ENCODE measurements at places on chromosomes 5 and 9. TPM values are rescaled to one million over a fixed set of nuclear protein-coding genes. Genes with fewer than 3 reads are reported as not detected.

Gene TBCA
- total RNA-seq = 196 TPM

Gene S100Z
- total RNA-seq = 0.36 TPM

Gene GABRA1
- not detected for total RNA-seq

Gene RORB
- 0.11 TPM for total RNA-seq

Gene ADAMTSL2
- 0.11 TPM for total RNA-seq

Gene NEUROG1
- not detected for total RNA-seq

Gene ACTBL2
- not detected for total RNA-seq

Gene SMIM3
- total RNA-seq = 8.8 TPM

GRCh38 chr5:139565411-139566305, 4.5 kb downstream of the UBE2D2 start:
- H3K27me3 ChIP-seq = no peaks in the 10 kb centered on the region
- peak overlapping the region; percentile 87 for H3K4me3 ChIP-seq
- peaks cover 58% of the 10 kb centered on the region for H3K36me3 ChIP-seq
- peak; percentile 71 for DNase-seq
- H3K27ac ChIP-seq = peak overlapping the region; percentile 87
- H3K4me1 ChIP-seq = peaks cover 48% of the 10 kb centered on the region

DNA sequence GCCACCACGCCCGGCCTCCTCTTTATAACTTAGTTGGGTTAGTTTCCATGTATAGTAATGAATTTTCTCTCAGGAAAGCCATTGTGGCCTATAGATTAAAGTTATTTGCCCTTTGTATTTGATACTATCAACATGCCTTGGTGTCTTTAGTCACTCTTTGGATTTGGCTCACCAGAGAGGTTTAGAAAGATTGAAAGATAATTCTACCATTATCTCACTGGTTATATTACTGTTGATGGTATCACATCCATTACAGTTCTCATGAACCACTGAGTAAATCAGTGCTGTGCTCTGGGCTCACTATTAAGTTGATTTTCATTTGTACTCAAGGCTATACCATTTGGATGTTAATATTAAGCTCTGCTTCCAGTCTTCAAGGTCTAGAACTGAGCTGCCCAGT, 87.0 kb downstream of the ZSWIM6 start:
- peaks cover 4% of the 10 kb centered on the region for H3K36me3 ChIP-seq
- H3K4me1 ChIP-seq = peaks cover 26% of the 10 kb centered on the region
- no peak overlapping the region for H3K4me3 ChIP-seq
- no peaks in the 10 kb centered on the region for H3K27me3 ChIP-seq
- no peak for DNase-seq

- H3K27ac ChIP-seq = no peak overlapping the region
- H3K36me3 ChIP-seq = no peaks in the 10 kb centered on the region
- peak; percentile 55 for DNase-seq
- H3K27me3 ChIP-seq = peaks cover 58% of the 10 kb centered on the region
Measured at GRCh38 chr5:1666812-1667588, 132.6 kb downstream of the MRPL36 start.

DNA sequence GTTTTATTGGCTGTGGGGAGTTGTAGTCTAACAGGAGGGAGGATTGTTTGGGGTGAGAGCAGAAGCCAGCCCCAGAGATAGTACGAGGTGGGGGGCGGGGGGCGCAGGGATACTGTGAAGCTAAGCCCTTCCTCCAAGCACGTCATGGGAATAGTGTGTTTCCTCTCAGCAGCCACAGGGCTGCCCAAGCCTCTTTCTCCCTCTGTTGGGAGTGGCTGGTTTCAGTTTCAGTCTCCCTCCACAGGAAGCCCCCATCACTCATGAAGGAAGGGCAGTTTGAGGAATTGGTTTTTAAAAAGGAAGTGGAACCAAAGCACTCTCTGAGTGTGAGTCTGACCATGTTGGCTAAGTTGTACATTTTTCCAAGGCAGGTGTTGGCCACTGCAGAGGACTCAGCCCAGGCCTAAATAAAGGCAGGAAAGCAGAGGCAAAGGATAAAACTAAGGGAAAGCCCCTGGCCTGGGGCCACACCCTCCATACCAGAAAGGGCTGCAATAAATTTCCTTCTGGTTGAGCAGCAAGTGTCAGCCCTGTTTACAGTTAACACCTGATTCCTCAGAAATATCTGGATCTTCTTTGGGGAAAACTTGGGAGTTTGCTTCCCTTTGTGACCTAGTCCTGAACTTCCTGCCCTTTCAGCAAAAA, 3.2 kb downstream of the RAB24 start:
- DNase-seq = peak; percentile 68
- H3K4me3 ChIP-seq = no peak overlapping the region
- H3K4me1 ChIP-seq = peaks cover 63% of the 10 kb centered on the region
- H3K27me3 ChIP-seq = no peaks in the 10 kb centered on the region
- H3K27ac ChIP-seq = peak overlapping the region; percentile 64
- H3K36me3 ChIP-seq = peaks cover 44% of the 10 kb centered on the region

GRCh38 chr5:115686051-115686737, 60.4 kb upstream of the TMED7 start:
- H3K36me3 ChIP-seq = no peaks in the 10 kb centered on the region
- no peak for DNase-seq
- H3K27ac ChIP-seq = no peak overlapping the region
- peaks cover 20% of the 10 kb centered on the region for H3K27me3 ChIP-seq
- H3K4me1 ChIP-seq = no peaks in the 10 kb centered on the region

- peaks cover 22% of the 10 kb centered on the region for H3K4me1 ChIP-seq
- H3K27me3 ChIP-seq = no peaks in the 10 kb centered on the region
- no peak overlapping the region for H3K27ac ChIP-seq
- no peak for DNase-seq
- H3K36me3 ChIP-seq = peaks cover 4% of the 10 kb centered on the region
Measured at GRCh38 chr5:14405267-14405666, 176.3 kb upstream of the OTULINL start.

GRCh38 chr9:133103183-133103986, 17.7 kb downstream of the RALGDS start:
- H3K27me3 ChIP-seq = no peaks in the 10 kb centered on the region
- no peaks in the 10 kb centered on the region for H3K4me1 ChIP-seq
- H3K4me3 ChIP-seq = no peak overlapping the region
- peaks cover 55% of the 10 kb centered on the region for H3K36me3 ChIP-seq

- no peaks in the 10 kb centered on the region for H3K27me3 ChIP-seq
- DNase-seq = no peak
- no peak overlapping the region for H3K4me3 ChIP-seq
Measured at GRCh38 chr5:114255260-114255659, 106.6 kb upstream of the KCNN2 start.

DNA sequence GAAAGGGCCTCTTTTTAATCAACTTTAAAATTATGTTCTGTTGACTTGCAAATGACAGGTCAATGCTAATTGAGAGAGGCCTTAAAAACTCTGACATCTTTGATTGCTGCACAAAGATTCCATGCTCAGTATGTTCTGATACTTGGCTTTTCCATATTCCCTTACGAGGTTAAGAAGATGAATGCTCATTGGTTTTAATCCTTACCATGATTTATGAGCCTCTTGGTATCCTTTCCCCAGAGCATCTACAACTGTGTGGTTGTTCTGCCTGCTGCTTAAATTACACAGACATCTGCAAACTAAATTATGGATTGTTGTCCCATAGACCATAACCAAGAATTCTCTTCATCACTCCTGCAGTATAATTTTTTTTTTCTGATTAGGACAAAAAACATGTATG, 352.6 kb downstream of the CDH12 start:
- no peaks in the 10 kb centered on the region for H3K4me1 ChIP-seq
- no peak overlapping the region for H3K4me3 ChIP-seq
- no peak overlapping the region for H3K27ac ChIP-seq
- H3K36me3 ChIP-seq = no peaks in the 10 kb centered on the region
- no peaks in the 10 kb centered on the region for H3K27me3 ChIP-seq

- H3K27ac ChIP-seq = no peak overlapping the region
- H3K4me1 ChIP-seq = no peaks in the 10 kb centered on the region
- no peaks in the 10 kb centered on the region for H3K36me3 ChIP-seq
- no peaks in the 10 kb centered on the region for H3K27me3 ChIP-seq
- no peak for DNase-seq
- no peak overlapping the region for H3K4me3 ChIP-seq
Measured at GRCh38 chr5:180341595-180341994, 11.5 kb downstream of the GFPT2 start.

DNA sequence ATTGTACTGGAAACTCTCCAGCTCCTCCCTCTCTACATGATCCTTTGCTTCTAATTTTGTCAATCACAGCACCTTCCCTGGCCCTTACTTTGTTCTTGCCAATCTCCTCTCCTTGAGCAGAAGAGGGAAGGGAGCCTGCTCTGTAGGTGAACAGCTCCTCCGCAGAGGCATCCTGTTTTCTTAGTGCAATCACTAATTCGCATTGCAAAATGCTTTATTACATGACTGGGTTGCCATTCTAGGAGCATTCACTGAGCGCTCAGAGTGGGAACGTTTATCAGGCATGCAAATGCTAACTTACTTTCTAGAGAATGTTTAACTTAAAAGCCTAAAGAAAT, 416 bp upstream of the SNX18 start:
- no peak overlapping the region for H3K27ac ChIP-seq
- peaks cover 36% of the 10 kb centered on the region for H3K4me1 ChIP-seq
- H3K4me3 ChIP-seq = peak overlapping the region; percentile 57

GRCh38 chr5:179170606-179171005, 110.4 kb downstream of the ZNF354C start:
- no peaks in the 10 kb centered on the region for H3K36me3 ChIP-seq
- peaks cover 3% of the 10 kb centered on the region for H3K4me1 ChIP-seq
- H3K27ac ChIP-seq = no peak overlapping the region
- DNase-seq = no peak
- no peak overlapping the region for H3K4me3 ChIP-seq

DNA sequence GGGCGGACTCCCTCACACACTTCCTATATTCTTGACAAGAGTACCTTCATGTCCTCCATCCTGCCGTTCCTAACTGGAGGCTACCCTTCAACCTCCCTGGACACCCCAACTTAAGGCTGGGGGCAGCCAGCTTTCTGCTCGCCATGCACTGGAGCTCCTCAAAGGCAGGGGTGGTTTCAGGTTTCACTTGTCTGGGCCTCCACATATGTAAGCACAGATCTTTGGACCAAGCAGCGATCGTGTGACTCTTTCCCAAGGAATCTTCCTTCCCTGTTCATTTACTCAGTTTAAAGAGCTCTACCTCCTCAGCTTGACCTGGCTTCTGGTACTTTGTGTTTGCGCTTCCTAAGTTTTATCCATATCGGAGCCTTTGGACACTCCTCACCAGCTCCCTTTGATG, 34.2 kb upstream of the TRPC7 start:
- no peaks in the 10 kb centered on the region for H3K36me3 ChIP-seq
- H3K4me3 ChIP-seq = no peak overlapping the region
- H3K27me3 ChIP-seq = no peaks in the 10 kb centered on the region
- no peaks in the 10 kb centered on the region for H3K4me1 ChIP-seq

GRCh38 chr5:68139611-68140441, 75.7 kb upstream of the PIK3R1 start:
- H3K36me3 ChIP-seq = no peaks in the 10 kb centered on the region
- DNase-seq = no peak
- peaks cover 10% of the 10 kb centered on the region for H3K4me1 ChIP-seq
- no peak overlapping the region for H3K4me3 ChIP-seq
- H3K27ac ChIP-seq = no peak overlapping the region

GRCh38 chr9:109311286-109311685, 9.6 kb downstream of the EPB41L4B start:
- no peaks in the 10 kb centered on the region for H3K36me3 ChIP-seq
- H3K27ac ChIP-seq = no peak overlapping the region
- H3K27me3 ChIP-seq = peaks cover 44% of the 10 kb centered on the region
- H3K4me3 ChIP-seq = no peak overlapping the region

DNA sequence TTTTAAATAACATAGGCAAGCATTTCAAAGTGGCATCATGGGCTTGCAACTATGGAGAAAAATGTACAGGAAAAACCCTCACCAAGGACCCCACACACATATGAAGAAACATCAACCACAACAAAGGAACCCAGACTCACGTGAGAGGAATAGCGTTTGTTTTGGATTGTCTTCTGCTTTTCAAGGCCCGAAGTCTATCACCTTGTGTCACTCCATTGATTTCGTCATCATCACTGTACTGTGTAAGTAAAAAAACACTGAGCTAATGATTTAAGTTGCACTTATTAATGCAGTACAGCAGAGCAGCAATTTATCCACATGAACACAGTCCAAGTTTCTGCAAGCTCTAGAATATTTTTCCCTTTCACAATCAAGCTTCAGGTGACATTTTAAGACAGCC, 72.4 kb downstream of the HABP4 start:
- H3K4me3 ChIP-seq = no peak overlapping the region
- no peaks in the 10 kb centered on the region for H3K27me3 ChIP-seq
- no peak overlapping the region for H3K27ac ChIP-seq

DNA sequence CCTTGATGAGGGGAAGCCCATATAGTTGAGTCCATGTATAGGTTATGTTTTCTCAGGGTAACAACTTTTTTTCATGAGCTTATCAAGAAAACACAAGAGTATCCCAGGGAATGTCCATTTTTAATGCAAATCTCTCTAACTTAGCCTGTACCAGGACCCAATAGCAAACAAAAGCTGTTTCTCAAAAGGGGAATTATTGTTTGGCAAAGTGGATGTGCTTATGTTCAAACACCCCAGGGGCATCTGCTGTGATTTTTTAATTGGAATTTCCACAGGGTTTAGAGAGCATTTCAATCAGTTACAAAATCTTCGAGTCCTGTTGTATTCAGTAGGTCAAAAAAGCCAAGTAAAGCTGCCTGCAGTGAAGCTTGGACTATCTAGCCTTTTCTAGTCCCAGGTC, 33.4 kb upstream of the CSNK1G3 start:
- no peaks in the 10 kb centered on the region for H3K36me3 ChIP-seq
- no peak overlapping the region for H3K4me3 ChIP-seq
- DNase-seq = no peak
- H3K4me1 ChIP-seq = no peaks in the 10 kb centered on the region
- H3K27me3 ChIP-seq = peaks cover 19% of the 10 kb centered on the region

DNA sequence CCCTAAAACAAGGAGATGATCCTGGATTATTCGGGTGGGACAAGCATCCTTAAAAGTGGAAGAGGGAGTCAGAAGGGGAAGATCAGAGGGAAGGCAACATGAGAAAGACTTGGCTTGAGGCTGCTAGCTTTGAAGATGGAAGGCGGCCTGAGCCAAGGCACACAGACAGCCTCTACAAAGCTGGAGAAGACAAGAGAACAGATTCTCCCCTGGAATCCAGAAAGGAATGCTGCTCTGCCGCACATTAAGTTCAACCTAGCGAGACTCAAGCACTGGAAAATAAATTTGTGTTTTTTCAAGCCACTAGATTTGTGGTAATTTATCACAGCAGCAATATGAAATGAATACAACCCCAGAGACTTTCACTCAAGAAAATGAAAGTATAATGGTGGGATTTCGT, 17.9 kb downstream of the SLC36A3 start:
- H3K4me3 ChIP-seq = no peak overlapping the region
- no peak for DNase-seq
- H3K27me3 ChIP-seq = peaks cover 3% of the 10 kb centered on the region
